Activated T-cell treated with anti-CD3 and anti-CD28 coated beads for 24 hours (primary cell): ENCODE measurements at places on chromosomes 2 and 18.

- no peak for DNase-seq
Measured at GRCh38 chr2:175606010-175606841, 395.8 kb downstream of the LNPK start.

GRCh38 chr18:63237881-63238692, 81.5 kb downstream of the BCL2 start:
- DNase-seq, result no peak

- no peak for DNase-seq
Measured at GRCh38 chr2:6793913-6794312, 71.8 kb downstream of the CMPK2 start.

- no peak for DNase-seq
Measured at GRCh38 chr2:23545811-23546210, 160.8 kb downstream of the KLHL29 start.

DNA sequence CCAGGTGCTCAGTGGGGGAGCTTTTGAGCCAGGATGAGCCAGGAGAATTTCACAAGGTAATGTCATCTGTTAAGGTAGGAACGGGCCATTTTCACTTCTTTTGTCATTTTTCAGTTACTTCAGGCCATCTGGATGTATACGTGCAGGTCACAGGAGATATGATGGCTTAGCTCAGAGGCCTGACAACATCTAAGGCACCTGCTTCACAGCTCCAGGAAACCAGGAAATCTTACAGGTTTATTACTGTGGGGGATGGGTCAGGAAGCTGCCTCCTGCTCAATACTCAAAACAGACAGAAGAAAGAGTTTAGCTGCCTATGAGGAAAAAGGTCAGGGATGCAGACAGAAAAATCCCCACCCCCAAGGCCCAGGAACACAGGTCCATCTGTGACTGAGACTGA, 364.3 kb upstream of the LRP1B start:
- no peak for DNase-seq

DNA sequence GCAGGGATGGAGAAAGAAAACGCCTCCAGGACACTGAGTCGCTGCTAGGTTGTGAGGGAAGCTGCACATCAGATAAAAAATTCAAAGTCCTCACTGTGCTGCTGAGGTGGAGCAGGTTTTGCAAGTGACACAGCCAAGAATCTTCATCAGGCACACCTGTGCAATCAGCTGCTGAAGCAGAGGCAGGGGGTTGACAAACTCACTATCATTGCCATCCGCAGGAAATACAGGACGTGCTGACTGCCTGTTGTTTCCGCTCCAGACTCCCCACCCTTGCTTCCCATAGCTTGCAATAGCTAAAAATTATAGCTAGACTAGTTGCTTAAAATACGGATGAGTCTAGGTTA, 147.8 kb upstream of the FHL2 start:
- no peak for DNase-seq

DNA sequence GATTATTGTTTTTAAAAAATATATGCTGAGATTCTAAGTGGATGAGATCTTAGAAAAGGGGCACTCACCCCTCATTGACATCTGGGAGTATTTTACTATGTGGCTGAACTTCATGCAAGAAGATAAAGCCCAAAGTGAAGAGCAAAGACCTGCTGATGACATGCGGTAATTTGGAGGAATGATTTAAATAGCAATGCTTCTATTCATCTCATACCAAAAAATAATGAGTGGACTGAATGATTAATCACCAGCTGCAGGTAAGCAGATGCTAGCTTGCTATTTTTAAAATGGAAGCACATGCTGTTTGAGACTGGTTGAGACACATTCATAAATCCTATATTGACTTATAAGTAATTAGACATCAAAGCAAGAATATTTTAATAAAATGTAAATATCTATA, 12.7 kb upstream of the CDK15 start:
- no peak for DNase-seq

GRCh38 chr2:173708806-173709205, 256.4 kb downstream of the SP3 start:
- no peak for DNase-seq

DNA sequence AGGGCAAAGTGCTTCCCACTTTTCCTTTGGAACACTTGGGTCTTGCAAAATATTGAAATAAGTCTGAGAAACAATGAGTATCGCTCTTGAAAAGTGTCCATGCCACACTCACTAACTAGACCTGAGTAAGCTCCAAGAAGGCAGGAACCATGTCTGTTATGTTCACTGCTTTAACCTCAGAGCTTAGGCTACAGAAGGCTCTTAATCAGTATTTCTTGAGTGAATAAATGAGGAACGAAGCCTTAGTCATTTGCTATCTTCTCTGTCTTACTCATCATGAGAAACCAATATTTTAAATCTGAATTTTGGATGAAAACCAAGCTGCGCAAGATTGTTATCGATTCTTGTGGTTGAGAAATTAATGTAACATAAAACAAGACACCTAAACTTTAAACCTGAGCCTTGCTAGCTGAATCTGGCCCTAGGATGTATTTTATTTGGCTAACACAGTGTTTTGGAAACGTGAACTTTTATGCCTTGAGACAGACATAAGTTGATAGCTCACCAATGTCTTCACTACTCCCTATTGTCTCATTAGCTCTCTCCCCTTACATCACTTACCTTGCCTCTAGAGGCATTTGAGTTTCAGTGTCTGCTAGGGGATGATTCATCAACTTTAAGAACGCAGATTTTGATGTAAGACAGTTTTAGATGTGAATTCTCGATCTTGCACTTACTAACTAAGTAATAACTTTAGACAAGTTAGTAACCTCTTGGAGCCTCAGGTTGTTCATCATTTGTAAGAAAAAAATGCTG, 392.8 kb upstream of the MEIS1 start:
- no peak for DNase-seq

DNA sequence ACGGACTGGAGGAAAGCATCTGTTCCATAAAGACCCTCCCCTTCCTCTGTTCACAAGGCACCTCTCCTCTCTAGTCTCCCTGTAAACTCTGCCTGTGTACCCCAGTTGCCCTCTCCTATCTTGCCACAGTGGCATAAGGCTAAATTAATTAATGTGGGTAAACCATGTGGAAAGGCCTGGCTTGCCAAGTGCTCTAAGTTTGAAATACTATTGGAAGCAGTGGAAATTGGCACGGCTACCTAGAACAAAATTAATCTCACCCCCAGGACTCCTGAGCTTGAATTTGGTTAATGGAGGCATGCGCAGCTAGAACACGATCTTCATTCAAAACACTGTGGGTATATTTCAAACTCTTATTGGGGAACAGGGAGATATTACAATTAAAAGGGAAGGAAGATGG, 19.2 kb upstream of the SLC14A2 start:
- no peak for DNase-seq
